ENCODE measurements at places on chromosomes 2 and 18. TPM values are rescaled to one million over a fixed set of nuclear protein-coding genes. Genes with fewer than 3 reads are reported as not detected.

Gene PER2
- polyA plus RNA-seq = 3.5 TPM

Gene CDK15
- polyA plus RNA-seq = not detected

Gene REG3A
- not detected for polyA plus RNA-seq

Gene VWA3B
- 0.04 TPM for polyA plus RNA-seq

Gene SCN3A
- polyA plus RNA-seq = 12.8 TPM

Gene ANKRD62
- not detected for polyA plus RNA-seq

Gene TRIM54
- polyA plus RNA-seq = not detected

Gene CD226
- polyA plus RNA-seq = 0.10 TPM

Gene NCOA1
- 72.6 TPM for polyA plus RNA-seq

Gene ALLC
- 0.78 TPM for polyA plus RNA-seq

Gene CD8A
- polyA plus RNA-seq = 4.4 TPM

Gene PFN4
- polyA plus RNA-seq = not detected

Gene ALPG
- not detected for polyA plus RNA-seq

Measured in Purkinje cell (primary cell).